Hypothalamus (tissue), 51 donors: ENCODE measurements at places on chromosomes 5 and 9.

DNA sequence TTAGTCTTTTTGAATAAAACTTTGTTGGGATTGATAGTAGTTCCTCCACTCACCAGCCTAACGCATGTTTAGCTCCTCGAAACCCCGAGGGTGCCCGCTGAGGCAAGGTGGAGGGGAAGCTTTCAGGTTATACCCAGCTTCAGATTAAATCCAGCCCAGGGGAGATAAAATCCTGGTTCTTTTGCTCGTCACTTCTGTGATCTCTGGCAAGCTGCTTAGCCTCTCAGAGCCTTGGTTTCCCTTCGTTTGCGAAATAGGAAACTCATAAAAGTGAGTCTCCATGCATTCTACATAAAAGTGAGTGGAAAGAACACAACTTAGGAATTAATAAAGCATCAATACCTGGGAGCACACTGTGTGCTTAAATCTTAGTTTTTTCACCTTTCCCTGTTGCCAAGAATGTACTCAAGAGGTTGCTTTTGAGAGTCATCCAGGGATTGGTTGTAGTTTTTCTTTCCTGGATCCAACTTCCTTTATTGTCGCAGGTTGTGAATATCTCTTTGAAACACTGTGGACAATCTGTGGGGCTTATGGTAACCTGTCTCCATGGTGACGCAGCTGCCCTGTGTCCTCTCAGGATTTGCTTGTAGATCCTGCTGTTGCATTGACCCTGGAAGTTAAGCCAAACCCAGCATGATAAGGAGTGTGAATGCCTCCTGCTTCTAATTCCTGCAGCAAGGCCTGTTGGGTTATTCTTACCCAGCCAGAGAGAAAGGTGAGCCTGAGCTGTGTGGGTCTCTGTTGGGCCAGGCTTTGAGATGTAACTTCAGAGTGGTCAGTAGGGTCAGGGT is 2.0 kb downstream of the GALNT12 start:
- no peak for DNase-seq

- DNase-seq, result no peak
Observed at GRCh38 chr9:4237748-4238511, 61.9 kb downstream of the GLIS3 start.

DNA sequence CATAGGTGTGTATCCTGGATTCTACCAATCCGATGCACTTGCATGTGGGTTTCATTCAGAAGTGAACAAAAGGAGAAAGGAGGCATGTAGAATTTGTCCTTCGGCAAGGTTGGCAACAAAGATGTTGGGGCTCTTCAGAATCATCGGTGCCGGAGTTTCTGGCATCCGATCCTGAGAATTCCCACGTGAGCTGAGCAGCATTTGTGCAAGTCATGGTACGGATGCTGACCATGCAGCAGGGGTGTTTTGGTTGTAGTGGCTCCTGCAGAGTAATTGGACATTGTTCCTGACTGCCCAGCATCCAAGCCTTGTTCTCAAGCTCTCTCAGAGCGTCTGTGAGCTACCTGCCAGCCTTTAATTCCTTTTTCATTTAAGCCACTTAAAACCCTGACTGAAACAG is 19.0 kb upstream of the POC5 start:
- no peak for DNase-seq

DNA sequence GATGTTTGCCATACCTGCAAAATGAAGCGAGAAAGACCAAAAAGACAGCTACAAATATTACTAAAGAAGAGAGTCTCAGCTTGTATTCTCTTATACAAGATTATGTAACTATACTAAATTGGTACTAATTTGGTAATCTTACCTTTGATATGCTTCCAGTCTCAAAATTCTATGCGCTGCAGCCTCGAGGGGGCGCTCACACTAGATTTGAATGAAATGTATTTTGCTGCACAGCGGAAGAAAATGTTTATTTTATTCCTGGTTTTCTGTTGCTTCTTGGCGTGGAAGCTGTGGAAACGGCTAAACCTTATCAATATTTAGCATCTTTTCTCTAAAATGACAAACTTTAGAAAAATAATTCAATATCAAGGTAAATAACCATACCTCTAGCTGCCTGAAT is 267.0 kb upstream of the NUDT12 start:
- DNase-seq, result no peak

DNA sequence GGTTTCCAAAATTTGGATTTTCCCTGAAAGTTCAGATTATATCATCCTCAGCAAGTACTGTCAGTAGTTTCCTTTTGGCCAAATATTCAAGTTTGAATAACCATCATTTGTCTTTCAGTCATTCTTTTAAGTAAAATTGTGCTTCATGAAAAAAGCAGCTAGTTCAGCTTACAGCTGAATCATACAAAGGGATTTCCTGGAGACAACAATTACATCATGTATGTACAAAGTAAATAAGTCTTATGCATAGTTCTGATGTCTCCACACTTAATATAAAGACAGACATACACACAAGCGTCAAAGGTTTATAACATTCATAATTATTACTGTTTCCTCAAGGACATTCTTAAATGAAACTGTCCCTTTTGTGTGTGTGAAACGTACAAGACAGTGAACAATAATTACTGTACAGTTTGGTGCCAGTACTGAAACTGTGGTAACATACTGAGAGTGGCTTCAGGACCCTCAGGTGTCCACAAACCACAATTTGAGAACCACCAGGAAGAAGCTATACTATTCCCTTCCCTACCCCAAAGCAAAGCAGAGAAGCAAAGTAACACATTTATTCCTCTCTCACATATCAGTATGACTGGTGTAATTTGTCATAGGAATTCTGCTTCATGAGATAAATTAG is 746.6 kb downstream of the TAF11L14 start:
- DNase-seq, result no peak

DNA sequence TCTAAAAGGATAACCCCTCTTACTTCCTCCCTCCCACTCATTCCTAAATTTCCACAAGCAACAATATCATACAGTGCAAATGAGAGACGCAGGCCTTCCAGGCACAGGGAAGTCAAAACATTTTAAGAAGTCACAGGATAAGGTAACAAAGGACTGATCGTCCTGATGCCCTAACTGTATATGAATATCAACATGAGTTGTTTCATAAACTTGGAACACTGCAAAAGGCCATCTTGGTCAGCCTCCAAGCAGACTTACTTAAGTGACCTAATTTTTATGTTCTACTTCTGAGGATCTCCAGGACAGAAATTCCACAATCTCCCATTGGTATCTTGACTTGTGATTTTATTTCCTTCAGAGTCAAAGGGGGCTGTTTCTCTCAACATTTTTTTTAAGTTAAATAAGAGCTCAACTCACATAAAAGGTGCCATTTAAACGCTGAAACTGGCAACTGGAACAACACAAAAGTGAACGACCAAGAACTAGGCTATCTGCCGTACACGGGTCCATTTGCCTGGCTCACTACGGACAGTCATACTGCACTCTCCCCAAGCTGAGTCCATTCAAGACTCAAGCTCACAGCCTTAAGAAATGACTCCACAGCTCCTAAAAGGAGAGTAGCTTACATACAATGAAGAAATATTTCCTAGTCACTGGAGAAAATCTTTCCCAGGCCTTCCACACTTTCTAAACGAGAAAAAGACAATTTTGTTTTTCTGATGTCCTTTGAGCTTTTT is 71.3 kb downstream of the LHFPL2 start:
- no peak for DNase-seq

DNA sequence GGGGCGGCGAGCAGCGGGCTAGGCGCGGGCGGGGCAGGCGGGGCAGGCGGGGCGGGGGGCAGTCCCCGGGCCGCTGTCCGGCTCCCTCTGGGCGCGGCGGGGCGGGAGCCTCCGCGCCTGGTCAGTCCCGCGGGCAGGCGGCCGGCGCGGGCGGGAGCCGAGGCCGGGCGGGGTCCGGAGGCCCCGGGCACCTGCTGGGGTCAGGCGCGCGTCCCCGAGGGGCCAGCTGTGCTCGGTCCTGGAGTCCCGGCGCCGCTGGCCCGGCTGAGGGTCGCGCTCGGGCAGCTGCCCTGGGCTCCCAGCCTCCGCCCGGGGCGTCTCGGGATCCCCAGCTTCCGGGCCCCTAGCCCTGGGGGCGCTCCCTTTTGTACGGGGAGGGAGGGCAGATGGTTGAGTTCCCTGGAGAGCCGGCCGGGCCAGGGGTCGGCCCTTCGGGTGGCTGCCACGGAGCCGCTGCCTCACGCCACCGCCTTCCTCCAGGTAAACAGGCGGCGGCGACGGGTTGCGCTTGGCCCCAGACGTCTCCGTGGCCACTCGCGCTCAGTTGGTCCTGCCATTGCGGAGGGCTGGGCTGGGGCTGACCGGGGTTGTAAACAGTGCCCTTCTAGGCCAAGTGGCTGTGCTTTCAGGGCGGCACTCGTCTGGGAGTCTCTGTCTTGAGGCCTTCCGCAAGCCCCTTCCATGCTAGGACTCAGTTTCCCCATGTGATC is 473 bp downstream of the ZBTB34 start:
- DNase-seq, result no peak

DNA sequence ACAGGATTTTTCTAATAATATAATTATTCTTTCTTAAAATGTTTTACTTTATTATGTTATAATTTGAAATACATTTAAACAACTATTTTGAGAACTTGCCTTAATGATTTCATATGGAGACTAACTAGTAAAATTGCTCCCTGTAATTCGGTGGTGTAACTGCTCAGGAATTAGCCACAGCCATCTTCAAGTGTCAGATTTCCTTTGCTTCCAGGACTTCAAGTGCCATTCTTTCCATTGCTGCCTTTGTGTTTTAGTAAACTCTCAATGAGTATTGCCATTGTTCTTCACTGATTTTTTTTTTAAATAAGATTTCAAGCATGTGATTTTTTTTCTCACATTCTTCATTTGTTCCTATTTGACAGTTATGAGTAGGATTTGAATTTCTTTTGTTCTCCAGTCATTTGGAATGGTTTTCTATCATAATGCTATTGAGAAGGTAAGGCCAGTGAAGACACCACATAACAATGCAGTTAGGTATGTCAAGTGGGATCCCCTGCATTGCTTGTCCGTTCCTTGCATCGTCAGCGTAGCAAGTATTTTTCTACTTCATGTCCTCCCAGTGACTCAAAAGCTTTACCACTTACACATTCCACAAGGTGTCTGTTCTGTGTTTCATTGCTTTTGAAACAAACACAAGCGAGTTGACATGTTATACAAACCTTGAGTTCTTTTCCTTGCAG is 83.7 kb downstream of the LNPEP start:
- DNase-seq, result no peak

- DNase-seq, result no peak
Observed at GRCh38 chr5:157431544-157432200, 28.3 kb upstream of the NIPAL4 start.

- DNase-seq, result no peak
Observed at GRCh38 chr9:2321523-2322148, 300.0 kb upstream of the VLDLR start.

DNA sequence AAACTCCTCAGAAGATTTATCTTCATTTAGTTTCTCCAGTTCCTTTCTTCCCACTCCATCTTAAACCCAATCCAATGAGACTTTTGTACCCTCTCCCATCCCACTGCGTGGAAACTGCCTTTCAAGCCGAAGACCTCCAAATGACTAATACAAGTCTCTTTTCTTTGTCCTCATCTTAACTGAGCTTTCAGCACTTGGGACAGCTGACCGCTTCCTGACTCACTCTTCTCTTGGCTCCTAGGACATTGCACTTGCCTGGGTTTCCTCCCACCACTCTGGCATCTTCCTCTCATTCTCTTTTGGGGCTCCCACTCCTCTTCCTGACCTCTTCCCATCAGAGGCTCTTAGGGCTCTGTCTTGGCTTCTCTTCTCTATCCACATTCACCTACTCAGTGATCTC is 243.7 kb downstream of the HSPA4 start:
- DNase-seq, result no peak

GRCh38 chr9:106035806-106036205 is 341.5 kb downstream of the TMEM38B start:
- DNase-seq, result no peak

- no peak for DNase-seq
Observed at GRCh38 chr9:21657966-21658667, 144.3 kb upstream of the MTAP start.

- DNase-seq, result no peak
Observed at GRCh38 chr9:18632632-18633403, 158.9 kb downstream of the ADAMTSL1 start.

GRCh38 chr5:61052882-61053281 is 107.9 kb downstream of the NDUFAF2 start:
- DNase-seq, result no peak
